Spinal cord (tissue), 10 donors: ENCODE measurements at places on chromosomes 5 and 9. TPM values are rescaled to one million over a fixed set of nuclear protein-coding genes. Genes with fewer than 3 reads are reported as not detected.

GRCh38 chr5:154002093-154002492, 36.6 kb downstream of the FAM114A2 start:
- DNase-seq: no peak

DNA sequence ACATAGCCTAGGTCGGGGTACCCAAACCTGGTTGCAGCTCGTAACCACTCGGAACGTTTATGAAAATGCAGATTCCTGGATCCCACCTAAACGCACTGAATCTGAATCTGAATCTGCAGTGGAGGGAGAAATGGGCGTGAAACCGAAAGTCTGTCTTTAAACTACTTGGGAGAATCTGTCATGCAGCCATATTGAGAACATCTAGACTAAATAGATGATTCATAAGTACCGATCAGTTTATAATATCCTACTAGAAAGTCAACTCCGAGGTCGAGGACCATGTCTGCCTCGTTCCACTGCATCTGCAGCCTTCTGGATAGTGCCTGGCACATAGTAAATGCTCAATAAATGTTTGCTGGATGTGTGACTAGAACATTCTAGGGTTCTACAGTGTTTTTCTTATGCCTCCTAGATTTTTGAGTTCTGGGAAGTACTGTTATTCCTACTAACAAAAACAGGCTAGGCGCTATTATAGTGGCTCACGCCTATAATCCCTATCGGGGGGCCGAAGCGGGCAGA, 632 bp downstream of the COQ4 start:
- DNase-seq: no peak

- DNase-seq: no peak
Observed at GRCh38 chr9:83986765-83987401, 6.3 kb downstream of the RMI1 start.

DNA sequence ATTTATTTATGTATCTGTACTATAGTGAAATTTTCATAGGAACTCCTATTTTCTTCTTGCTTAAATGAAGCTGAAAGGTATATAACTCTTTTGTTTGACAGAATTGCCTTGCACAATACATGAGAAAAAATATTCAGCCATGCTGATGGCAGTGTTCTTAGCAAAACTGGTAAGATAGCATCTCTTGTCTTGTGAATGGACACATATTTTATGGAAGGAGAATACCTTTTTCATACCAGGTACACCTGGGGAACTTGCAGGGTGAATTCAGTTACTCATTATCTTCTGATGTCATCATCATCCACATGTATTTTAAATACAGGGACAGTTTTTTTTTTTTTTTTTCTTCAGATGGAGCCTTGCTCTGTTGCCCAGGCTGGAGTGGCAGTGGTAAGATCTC, 49.4 kb downstream of the MAMDC2 start:
- DNase-seq: no peak

DNA sequence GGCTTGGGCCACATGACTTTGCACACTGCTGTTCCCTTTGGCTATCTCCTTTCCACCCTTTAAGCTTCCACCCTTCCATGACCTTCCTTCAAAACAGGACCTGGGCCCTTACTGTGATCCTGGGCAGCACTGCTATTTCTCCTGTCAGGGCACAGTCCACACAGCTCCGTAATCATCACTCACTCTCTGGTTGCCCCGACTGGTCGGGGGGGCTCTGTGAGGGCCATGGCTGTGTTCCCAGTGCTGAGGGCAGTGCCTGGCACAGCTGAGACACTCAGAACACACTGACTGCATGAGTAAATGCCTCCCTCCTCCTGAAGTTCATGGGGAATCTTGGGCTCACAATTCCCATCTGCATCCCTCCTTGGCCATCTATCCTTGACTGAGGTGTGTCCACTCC, 12.2 kb downstream of the TRAF1 start:
- peak; percentile 50 for DNase-seq

DNA sequence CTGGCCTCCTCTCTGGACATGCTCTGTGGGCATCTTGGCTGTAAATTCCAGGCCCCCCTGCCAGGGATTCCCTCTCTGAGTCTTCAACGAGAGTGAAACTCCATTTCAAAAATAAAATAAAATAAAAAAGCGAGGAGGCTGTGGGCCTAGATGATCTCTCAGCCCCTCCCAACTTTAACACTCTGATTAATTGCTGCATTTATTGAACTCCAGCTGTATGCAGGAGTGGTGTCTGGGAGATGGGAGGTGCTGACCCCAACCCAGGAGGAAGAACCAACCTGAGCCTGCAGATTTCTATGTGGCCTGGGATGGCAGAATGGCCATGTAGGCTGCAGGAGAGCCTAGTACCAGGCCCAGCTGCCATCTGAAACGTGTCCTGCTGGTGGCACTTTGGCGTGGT, 154.5 kb upstream of the IER5L start:
- no peak for DNase-seq

- DNase-seq: no peak
Observed at GRCh38 chr9:128190013-128190412, 1.4 kb downstream of the CIZ1 start.

GRCh38 chr9:126360073-126360472, 33.4 kb downstream of the MVB12B start:
- no peak for DNase-seq

GRCh38 chr5:123299136-123299535, 124.1 kb downstream of the CEP120 start:
- DNase-seq: no peak

- no peak for DNase-seq
Observed at GRCh38 chr9:93869863-93870262, 85.3 kb downstream of the BARX1 start.

DNA sequence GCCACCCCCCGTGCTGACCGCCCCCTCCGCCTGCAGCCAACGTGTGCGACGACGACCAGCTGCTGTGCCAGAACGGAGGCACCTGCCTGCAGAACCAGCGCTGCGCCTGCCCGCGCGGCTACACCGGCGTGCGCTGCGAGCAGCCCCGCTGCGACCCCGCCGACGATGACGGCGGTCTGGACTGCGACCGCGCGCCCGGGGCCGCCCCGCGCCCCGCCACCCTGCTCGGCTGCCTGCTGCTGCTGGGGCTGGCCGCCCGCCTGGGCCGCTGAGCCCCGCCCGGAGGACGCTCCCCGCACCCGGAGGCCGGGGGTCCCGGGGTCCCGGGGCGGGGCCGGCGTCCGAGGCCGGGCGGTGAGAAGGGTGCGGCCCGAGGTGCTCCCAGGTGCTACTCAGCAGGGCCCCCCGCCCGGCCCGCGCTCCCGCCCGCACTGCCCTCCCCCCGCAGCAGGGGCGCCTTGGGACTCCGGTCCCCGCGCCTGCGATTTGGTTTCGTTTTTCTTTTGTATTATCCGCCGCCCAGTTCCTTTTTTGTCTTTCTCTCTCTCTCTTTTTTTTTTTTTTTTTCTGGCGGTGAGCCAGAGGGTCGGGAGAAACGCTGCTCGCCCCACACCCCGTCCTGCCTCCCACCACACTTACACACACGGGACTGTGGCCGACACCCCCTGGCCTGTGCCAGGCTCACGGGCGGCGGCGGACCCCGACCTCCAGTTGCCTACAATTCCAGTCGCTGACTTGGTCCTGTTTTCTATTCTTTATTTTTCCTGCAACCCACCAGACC, 80.2 kb downstream of the NTNG2 start:
- no peak for DNase-seq

DNA sequence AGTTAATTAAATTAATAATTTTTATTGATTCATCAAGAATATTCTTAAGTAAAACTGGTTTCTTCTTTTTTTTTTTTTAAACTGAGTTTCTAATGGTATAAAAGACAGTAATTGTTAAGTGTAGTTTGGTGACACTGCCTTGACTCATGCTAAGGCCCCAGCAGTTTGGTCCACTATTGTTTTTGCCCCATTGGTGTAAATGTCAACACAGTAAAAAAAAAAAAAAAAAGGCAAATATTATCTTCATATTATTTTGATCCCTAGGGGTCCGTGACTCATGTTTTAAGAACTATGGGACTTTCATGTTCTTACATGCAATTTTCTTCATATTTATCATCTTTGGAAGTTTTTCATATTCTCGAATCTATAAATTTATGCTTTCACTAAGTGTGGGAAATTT, 29.2 kb upstream of the JAK2 start:
- DNase-seq: no peak

DNA sequence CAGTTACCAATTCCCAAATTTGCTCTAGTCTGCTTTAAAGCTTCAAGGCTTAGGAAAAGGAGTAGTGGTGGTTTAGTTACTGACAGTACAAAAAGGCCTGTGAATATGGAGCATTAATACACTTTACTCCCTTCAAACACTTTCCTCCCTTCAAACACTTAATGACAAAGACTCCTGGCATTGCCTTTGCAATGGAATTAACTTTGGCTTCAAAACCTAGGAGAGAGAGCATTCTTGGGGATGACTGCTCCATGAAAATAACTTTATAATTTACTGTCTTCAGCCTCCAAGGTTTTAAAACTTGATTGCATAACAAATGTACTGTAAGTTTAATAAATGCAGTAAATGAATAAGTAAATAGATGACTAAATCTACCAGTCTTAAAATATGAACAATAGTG, 185.6 kb downstream of the TRPM3 start:
- no peak for DNase-seq

DNA sequence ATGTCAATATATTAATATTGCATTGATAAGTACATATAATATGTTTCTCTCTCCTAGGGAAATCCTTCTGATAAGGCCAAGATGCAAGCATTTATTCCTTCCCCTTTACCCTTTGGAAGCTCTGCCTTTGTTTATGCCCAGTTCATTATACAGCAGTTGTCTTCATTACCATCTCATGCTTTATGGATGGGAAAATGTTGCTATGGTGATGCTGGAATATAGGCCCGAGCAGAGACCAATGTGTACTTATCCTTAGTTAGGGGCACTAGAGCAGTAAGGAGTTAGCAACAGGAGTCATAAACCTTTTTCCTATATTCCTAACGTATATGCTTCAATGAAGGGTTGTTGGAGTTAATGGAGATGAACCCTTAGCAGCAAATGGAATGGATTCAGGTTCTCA, 19.4 kb upstream of the NMUR2 start:
- peak; percentile 28 for DNase-seq

DNA sequence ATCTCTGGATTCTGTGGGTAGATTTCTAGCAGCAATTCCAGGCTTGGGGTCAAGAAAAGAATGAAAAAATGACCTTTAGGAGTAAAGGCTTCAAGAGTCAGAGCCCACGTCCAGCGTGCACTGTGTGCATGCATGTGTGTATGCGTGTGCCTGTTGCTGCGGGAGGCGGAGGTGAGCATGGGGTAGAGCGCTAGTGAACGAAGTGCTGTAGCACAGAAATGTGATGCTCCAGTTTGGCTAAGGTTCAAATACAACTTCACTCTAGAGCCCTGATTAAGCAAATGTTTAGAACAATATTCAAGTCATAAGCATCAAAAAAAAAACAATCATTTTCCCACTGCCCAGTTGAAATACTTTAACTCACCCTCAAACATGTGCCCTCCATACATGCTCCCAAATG, 403.9 kb downstream of the ZNF608 start:
- DNase-seq: no peak

GRCh38 chr5:113404269-113404668, 30.5 kb downstream of the TSSK1B start:
- no peak for DNase-seq

- no peak for DNase-seq
Observed at GRCh38 chr5:67146574-67146973, 50.0 kb downstream of the CD180 start.

DNA sequence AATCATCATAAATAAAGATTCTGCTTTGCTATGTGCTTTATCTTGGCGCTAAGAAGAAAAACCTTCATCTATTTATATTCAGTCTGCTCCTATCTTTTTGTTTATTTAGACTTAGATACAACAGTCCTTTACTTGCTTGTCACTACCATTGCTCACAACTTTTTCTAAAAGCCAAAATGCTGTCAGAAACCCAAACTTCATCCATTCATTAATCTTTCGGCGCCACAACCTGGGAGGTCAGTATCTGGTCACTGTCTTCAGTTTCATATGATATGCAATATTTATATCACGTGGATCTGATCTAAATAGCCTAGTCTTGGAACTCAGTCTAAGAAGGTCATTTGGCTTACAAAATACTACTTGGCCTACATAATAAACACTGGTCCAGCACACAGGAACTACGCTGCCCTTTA, 159.3 kb upstream of the TARS1 start:
- no peak for DNase-seq

GRCh38 chr5:150606476-150606875, 34.0 kb upstream of the SYNPO start:
- DNase-seq: no peak

- no peak for DNase-seq
Observed at GRCh38 chr9:132864691-132865090, 13.4 kb downstream of the AK8 start.

GRCh38 chr9:120474591-120475243, 105.2 kb downstream of the CDK5RAP2 start:
- DNase-seq: no peak

DNA sequence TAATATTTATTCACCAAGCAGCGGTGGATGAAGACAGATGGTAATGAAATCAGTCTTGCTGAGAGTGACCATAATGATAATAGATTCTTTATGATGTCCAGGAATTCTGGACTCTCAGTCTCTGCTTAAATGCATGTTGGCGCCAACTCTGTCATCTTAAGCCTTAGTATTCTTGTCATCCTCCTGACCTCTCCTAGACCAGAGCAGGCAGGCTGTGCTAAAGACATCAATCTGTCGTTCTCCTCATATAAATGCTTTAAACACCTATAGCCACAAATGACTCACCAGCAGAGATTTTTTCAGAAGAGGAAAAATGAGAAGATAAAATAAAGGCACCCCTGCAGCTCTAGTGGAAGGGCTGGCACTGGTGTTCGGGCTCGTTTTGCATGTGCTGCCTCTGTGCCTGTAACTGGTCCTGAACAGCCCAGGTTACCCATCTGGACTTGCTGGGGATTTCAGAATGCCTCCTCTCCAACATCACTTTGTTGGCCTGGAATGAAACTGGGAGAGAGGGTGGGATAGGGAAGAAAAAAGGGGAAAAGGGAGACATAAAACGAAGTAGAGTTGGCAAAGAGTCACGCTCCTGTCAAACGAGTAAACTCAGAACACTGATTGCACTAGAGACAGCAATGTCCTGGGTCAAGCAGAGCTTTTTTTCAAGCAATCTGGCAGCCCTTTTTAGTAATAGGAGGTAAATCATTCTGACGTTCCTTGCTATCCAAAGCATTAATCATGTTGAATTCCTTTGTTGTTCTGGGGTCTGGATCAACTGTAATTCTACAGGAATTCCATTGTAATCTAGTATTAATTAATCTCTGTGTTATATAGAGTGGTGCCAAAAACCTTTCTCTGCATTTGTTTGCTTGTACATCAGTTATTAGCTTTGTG, 195.5 kb upstream of the CLINT1 start:
- DNase-seq: no peak

The SCGB3A1 gene
- 1.7 TPM for total RNA-seq

The CAVIN4 gene
- total RNA-seq: 3.1 TPM

The SPOCK1 gene
- total RNA-seq: 97.6 TPM

The C5 gene
- total RNA-seq: 9.7 TPM

The PCDHGA2 gene
- total RNA-seq: 8.9 TPM

The MPDZ gene
- total RNA-seq: 86.0 TPM

The PCDHAC2 gene
- 27.1 TPM for total RNA-seq

The MEF2C gene
- total RNA-seq: 61.4 TPM

The FOXD4 gene
- total RNA-seq: 0.99 TPM

The FSD1L gene
- 19.6 TPM for total RNA-seq

The CETN3 gene
- 61.1 TPM for total RNA-seq

The SOX30 gene
- total RNA-seq: not detected

The TRIM7 gene
- 1.9 TPM for total RNA-seq

The TAF11L10 gene
- not detected for total RNA-seq

The LAMC3 gene
- 14.4 TPM for total RNA-seq
